Stimulated activated CD4-positive, alpha-beta T cell treated with anti-CD3 and anti-CD28 coated beads, Interleukin-4, amount 100 ng/mL, for 1 hour (primary cell): ENCODE measurements at places on chromosomes 6 and 20.

DNA sequence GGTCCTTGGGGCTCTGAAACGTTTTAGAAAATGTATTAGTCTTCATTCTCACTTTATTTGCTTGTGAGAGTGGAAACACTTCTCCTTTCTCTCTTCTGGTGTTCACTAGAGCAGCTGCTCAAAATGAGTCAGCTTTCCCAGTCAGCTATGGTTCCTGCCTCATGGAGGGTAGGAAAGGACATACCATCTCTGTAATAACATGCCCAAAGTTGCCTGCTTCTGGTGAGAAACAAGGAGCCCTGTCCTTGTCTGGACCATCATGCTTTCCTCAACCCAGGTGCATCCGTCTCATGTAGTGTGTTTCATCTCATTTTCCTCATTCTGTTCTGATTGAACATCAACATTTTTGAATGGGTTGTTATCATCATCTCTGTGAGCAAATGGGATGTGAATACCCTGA lies 17.1 kb upstream of the TINAG start:
- no peak for DNase-seq

GRCh38 chr6:57257911-57258541 lies 35.9 kb upstream of the RAB23 start:
- DNase-seq = no peak

DNA sequence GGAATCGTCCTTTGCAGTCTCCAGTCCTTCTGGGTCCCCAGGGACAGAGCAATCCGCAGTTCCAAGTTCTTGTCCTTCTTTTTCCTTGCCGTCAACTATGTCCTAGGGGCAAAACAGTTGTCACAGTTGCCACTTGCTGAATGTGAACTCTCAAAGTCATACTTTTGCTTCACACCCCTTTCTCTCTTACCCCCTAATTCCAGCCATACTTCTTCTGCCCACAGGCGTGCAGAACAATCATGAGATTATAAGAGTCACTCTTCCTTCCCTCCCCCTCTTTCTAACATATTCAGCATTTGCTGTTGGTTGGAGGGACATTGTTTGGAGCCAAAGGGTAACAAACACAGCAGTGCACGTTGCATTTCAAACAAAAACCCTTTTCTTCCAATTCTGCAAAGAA lies 74.4 kb downstream of the BCAS1 start:
- DNase-seq = no peak

- DNase-seq = peak; percentile 53
These were observed 429 bp downstream of the AMD1 start for GRCh38 chr6:110874880-110875547.

DNA sequence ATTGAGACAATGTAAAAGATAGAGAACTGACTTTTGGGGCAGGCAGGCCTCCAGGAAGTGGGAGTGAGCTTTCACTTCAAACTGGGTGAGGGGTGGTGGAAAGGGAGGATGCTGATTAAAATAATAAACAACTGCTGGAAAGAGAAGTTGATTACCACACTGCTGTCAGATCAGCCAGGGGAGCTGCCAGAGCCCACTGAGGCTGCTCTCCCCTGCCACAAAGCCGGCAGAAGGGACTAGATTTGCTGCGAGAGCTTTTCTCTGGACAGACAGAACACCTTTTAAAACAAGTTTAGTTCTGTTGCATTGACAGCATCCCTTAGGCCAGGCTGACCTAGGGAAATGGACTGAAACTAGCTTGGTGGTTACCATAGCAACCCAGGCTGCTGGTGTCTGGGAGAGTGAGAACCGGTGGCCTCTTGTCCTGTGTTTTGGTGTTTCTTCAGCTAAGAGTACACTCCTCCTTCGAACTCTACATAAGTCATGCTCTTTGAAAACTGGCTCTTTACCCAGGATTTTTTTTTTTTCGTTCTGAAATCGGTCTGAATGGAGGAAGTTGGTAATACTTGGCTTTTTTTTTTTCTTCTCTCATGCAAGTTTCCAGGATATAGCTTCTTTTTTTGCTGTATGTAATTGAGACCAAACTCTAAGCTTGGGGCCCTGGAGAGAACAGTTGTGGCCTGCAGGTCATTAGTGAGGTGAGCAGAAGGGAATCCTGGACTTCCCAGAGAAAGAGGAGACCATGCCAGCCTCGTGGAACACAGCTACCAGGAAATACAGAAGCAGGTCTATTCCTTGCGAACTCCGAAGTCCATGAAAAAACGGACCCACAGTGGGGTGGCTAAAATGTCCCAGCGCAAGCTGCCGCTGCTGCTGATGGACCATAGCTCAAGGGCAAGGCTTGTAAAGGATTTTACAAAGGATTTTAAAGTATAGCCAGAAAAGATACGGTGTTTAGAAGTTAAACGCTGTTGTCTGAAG lies 374.4 kb downstream of the UTRN start:
- DNase-seq = no peak

GRCh38 chr6:147000545-147001488 lies 203.4 kb upstream of the STXBP5 start:
- DNase-seq = no peak

GRCh38 chr6:11878735-11879134 lies 100.1 kb upstream of the ADTRP start:
- no peak for DNase-seq

- no peak for DNase-seq
These were observed 45.5 kb downstream of the SGK1 start for GRCh38 chr6:134272374-134272773.

DNA sequence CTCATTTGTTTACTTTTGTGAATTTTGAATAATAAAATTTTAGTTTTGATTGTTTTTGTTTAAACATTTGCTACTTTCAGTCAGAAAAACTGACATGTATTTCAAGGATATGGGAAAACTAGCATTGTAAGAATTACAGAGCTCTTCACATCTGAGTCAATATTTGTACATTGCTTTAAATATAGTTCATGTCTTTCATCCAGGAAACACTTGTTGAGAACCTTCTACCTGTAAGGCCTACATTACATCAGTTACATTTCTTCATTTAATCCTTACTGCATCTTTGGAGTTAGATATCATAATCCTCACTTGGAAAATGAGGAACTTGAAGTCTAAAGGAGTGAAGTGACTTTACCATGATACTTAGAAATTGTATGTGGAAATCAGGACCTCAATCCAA lies 242.9 kb downstream of the KCNQ5 start:
- DNase-seq = no peak

DNA sequence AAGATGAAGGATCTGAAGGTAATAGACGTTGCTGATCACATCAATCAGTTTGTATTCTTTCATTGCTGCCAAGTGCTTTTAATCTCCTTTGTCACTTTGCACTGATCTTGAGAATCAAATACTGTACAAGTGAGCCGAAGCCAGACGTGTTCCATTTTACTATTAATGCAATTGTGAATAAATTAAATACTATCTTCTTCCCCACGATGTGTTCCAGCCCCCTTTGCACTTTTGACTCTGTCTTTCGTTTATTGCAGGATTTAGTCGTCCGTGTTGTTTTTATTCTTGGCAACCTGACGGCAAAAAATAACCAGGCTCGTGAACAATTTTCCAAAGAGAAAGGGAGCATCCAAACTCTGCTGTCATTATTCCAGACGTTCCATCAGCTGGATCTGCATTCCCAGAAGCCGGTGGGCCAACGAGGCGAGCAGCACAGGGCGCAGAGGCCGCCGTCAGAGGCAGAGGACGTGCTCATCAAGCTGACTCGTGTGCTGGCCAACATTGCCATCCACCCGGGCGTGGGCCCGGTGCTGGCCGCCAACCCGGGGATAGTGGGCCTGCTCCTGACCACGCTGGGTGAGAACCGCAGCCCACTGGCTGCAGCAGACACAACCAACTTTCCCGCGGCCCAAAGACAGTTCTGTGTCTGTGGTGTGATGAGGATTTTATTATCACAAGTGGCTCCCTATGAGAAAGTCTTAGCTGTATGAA lies 104.7 kb downstream of the ARMC2 start:
- DNase-seq = no peak

DNA sequence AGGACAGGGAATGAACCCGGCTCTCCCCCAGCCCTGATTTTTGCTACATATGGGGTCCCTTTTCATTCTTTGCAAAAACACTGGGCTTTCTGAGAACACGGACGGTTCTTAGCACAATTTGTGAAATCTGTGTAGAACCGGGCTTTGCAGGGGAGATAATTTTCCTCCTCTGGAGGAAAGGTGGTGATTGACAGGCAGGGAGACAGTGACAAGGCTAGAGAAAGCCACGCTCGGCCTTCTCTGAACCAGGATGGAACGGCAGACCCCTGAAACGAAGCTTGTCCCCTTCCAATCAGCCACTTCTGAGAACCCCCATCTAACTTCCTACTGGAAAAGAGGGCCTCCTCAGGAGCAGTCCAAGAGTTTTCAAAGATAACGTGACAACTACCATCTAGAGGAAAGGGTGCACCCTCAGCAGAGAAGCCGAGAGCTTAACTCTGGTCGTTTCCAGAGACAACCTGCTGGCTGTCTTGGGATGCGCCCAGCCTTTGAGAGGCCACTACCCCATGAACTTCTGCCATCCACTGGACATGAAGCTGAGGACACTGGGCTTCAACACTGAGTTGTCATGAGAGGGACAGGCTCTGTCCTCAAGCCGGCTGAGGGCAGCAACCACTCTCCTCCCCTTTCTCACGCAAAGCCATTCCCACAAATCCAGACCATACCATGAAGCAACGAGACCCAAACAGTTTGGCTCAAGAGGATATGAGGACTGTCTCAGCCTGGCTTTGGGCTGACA lies 28.8 kb upstream of the ZBP1 start:
- DNase-seq = no peak

GRCh38 chr6:115055579-115055978 lies 712.8 kb upstream of the HS3ST5 start:
- no peak for DNase-seq

- peak; percentile 46 for DNase-seq
These were observed 1.4 kb upstream of the CEP43 start for GRCh38 chr6:166997768-166998255.
